ENCODE measurements at places on chromosomes 1 and 21.

- no peak for DNase-seq
Observed at GRCh38 chr21:36613059-36613458, 85.9 kb upstream of the SIM2 start.

DNA sequence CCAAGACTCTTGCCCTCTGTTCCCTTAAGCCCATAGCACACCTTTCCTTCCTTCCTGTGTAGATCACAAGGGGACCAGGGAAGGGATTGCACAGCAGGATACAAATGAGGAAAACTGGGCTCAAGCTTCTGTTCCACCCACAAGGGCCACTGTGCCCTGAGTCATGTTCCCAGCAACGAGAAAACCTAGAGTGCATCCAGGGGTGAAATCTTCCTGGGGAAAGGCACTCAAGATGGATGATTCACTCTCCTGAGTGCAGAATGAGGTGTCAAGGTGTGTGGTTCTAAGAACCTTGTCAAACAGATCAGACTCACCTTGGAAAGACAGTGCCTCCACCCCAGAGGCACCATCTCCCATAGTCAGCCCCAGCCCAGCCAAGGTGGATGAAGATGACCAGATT, 40.7 kb upstream of the EYA3 start:
- DNase-seq: no peak

GRCh38 chr1:45647248-45648021, 23.6 kb upstream of the CCDC17 start:
- DNase-seq: no peak

- no peak for DNase-seq
Observed at GRCh38 chr1:32208469-32208868, 420 bp upstream of the DCDC2B start.

DNA sequence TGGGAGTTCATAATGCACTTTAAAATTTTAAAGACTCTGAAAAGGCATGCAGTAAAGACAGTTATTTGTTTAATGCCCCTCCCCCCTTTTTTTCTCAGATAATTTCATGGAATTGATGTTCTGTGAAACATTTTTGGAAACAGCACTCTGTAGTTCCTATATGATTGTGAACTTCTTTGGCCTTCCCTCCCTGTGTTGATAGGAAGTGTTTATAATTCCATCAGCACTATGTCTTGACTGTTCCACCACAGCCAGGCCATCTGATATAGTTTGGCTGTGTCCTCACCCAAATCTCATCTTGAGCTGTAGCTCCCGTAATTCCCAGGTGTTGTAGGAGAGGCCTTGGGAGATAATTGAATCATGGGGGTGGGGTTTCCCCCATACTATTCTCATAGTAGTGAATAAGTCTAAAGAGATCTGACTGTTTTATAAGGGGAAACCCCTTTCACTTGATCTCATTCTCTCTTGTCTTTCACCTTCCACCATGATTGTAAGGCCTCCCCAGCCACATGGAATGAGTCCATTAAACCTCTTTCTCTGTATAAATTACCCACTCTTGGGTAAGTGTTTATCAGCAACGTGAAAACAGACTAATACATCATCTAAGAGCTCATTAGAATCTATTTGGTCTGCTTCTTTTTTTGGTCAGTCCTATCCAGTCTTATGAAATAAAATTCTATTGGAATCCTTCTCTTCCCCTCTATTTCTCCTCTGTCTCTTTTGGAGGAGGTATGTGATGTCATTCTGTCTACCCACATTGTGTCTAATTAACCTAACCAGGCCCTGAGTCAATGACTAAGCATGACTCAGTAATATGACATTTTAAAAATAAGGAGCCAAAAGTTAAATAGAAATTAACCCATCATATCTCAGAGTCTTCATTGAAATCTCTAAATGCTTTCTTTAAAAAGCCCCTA, 8.9 kb downstream of the CCDC185 start:
- DNase-seq: no peak

DNA sequence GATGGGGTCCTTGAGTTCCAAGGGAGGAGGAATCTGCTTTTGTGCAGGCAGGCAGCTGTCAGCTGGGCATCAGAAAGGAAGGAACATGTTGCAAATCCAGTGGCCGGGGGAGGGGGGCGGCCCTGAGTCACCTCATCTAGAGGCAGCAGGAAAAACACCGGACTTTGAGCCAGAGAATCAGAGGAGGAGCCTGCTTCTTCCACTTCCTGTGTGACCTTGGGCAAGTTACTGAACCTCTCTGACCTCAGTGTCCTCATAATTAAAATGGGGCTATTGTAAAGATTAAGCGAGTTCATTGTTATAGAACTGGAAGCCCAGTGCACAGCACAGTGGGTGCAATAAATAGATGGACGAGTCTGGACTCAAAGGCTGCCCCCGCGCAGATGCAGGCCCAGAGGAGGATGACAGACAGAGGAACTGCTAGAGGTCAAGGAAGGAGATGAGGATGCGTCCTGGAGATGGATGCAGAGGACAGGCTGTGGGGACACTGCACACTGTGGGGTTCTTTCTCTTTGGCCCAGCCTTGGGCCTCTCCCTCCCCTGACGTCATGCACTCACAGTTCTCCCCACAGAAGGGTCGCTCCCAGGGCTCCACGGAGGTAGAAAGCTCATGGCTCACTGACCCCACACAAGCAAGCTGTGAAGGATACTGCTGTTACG, 714.3 kb downstream of the MATN1 start:
- no peak for DNase-seq

- no peak for DNase-seq
Observed at GRCh38 chr1:160726114-160726497, 12.9 kb upstream of the SLAMF7 start.

DNA sequence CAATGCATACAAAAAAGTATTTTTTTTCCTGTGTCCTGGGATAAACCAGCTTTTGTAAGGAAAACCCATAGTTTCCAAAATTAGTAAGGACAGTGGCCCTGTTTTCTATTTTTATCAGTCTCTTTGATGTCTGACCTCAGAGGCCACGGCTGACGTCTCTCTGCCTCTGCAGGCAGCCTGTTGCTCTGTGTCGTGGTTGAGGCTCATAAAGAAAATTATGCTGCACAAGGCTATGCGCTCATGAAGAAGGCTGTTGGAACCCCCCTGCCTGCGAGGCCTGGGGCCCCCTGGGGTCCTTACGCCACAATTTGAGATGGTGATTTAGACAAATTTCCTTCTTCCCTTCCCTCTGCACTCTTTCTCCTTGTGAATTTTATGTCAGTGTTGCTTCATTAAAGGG, 48.9 kb downstream of the AGPAT3 start:
- no peak for DNase-seq

DNA sequence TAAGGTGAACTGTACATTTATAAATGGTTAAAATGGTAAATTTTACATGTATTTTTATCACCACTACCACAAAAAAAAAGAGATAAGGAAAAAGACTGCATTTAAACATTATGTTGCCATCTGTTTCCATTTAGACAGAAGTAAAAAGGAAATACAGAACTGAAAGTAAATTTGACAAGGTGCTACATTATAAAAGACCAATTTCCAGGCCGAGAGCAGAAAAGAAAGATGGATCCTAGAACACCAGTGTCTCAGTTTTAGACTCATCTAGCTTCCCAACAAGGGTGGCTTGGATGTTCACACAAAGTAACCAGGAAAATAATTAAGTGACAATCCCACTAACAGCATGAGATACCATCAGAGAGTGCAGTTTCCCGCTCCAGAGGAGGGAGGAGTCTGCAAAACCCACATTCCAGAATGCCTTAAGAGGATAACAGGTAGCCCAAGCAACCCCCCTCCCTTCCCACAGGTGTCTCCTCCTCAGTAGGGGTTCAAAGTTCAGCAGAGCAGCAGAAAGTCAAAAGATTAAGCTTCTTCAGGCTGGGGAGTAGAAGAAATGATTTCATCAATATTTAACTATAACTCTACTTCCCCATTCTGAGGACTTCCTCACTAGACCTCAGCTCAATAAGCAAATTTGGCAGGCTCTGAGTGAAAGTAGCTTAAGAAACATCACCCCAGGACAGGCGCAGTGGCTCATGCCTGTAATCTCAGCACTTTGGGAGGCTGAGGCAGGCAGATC, 11.8 kb downstream of the TPM3 start:
- no peak for DNase-seq

GRCh38 chr1:9435854-9436640, 103.2 kb upstream of the SLC25A33 start:
- no peak for DNase-seq

- no peak for DNase-seq
Observed at GRCh38 chr1:171248841-171249240, 547 bp downstream of the FMO1 start.

GRCh38 chr1:183370399-183371058, 47.7 kb downstream of the NMNAT2 start:
- DNase-seq: no peak

DNA sequence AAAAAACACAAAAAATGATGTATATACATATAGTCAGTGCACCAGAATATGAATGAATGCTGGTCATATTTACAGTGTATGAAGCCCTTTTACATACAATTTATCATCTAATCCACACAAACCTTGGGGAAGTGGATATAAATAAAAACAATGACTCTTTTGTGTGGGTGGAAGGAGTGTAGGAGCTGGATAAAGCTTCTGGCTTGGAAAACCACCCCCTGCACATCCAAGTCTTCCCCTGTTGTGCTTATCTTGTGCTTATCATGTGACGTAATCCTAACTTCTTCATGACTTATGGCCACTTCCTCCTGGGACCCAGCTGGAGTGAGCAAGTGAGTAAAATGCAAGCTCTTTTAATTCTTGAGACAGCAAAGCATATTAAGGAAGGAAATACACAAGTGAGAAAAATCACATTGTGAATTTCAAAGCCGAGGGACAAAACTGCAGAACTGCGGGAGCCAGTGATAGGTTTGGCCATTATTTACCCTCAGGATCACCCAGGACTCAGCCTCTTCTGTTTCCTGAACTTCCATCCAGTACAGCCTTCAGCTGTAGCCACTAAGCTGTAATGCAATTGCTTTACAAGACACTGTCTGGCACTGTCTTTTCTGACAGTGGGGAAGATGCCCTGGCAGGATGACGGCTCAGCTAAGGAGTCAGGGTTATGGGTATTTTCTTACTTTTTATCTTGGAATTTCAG, 104.0 kb upstream of the PPM1J start:
- peak; percentile 24 for DNase-seq

DNA sequence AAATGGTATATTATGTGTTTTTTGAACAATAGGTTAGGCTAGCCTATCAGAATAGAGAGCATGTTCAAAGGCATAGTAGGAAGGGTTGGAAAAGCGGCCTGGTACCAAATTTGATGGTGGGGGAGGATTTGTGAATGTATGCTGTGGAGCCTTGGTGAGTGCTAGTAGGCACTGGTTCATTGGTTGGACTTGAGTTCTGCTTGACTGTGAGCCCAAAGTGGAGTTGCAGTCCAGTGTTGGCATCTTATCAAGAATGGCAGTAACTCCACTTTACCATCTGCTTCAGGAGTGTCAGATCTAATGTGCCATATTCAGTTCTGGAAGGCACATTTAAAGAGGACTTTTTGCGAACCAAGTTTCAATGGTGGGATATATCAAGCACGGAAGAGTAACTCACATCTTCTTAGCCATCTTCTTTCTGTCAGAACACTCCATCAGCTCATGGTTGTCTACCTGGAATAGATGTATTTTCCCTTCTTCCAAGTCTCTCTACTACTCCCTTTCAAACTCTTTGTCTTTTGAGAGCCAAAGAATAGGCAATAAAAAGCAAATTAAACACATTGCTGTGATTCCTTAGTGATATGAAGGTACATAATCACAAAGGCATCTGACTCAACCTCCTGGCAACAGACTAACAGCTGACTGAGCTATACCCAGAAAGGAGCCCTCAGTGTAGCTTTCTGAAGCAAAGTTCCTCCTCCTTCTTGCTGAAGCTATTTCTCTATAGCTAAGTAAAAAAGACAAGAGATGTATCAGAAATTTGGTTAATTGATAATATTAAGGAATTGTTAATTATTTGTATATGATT, 21.7 kb downstream of the LRRC8B start:
- no peak for DNase-seq

DNA sequence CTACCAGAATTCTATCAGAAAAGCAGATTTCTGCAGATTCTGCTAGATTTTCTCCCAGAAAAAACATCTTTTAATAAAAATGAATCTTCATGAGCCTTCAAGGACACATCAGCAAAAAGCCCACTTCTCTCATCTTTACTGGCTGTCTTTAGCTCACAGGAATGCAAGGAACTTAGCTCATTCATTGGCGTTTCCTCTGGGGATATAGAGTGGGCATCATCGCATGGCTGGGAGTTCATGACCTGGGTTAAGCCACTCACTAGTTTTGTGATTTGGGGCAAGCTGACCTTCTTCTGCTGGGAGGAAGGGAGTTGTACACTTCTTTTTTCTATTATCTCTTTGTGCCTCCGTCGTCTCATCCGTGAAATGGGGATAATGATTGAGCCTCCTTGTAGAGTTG, 149.7 kb downstream of the KAZN start:
- DNase-seq: no peak

DNA sequence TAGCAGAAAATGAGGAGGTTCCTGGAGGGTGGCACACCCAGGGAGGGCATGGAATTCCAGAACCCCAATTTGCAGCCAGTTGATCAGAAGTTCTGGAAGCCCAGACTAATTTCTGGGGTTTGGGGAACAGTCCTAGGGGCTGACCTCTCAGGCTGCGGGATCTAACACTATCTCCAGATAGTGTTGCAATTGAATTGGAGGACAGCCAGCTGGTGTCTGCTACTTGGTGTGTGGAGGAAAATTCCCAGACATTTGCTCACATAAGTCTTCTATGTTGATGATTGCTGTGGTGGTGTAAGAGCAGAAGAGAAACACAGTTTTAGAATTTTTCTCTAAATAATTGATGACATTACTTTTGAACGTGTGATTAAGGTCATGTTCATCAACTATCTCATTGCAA, 154.3 kb upstream of the RNPC3 start:
- DNase-seq: no peak

DNA sequence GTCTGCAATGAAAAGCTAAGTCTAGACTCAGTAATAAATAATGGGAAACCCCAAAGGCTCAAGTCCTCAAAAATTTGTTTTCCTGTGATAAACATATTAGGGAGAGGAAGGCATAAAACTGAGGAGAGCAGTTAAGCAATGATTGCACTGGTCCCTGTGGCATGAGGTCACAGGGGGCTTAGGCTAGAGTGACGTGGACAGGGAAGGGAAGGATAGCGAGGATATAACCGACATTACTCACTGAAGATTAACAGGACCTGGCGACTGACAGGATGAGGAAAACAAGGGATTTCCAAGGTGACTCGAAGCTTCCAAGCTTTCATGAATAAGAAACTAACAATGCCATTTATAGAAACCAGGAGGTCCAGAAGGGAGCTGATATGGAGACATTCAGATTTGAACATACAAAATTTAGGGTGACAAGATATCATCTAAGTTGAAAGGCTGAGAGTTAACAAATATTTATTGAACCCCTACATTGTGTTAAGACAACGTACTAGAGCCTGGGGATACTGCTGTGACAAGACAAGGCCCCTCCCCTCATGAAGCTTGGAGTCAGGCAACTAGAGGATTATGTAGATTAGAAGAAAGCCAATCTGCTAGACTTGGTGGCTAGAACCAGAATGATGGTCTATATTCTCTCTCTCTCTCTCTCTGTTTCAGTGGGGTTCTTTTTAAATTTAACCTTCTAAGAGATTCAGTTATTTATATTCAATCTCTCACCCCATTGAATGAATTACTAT, 33.2 kb upstream of the PKN2 start:
- no peak for DNase-seq

- no peak for DNase-seq
Observed at GRCh38 chr1:199042193-199042592, 403.4 kb downstream of the PTPRC start.

Measured in left cardiac atrium (tissue), 4 donors.